Kidney epithelial cell (primary cell): ENCODE measurements at places on chromosomes 6 and 20.
A peak's percentile ranks its signal among the peaks of the same experiment; 100 is the strongest.

DNA sequence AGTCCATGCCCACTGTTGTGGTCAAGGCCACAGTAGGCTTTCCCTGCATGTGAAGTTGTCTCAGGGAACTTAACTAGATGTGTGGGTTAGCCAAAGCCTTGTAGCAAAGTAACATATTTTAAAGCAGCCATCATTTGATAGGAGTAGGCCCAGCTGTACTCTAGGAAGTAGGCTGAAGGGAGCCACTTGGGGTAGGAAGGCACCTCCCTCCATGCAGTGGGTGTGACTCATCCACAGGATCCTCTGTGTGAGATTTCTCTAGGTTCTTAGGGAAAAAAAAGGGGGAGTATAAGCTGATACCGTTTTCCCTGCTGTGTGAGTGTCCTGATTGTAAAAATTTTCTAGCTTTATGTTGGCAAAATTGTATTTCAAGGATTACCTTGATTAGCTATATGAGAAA, 44.7 kb downstream of the VAPB start:
- peak; percentile 26 for DNase-seq

GRCh38 chr6:154986787-154987235, 8.3 kb upstream of the TIAM2 start:
- DNase-seq, result no peak

DNA sequence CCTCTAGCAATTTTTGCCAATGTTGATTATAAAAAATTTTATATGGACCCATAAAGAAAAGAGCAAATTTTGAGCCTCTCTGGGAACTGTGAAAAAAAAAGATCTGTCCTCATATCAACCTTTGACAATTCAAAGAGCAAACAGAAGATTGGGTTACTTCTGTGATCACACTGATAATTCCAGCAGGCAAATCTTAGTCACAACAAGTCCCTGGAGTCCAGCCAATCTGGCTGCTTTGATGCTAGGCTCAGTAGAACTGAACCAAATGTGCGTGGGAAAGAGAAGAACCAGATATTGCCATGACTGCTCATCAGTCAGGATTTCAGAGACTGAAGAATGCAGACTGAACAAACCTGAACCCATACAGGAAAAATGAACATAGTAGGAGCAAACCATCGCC, 438.4 kb upstream of the FLRT3 start:
- DNase-seq, result peak; percentile 26

DNA sequence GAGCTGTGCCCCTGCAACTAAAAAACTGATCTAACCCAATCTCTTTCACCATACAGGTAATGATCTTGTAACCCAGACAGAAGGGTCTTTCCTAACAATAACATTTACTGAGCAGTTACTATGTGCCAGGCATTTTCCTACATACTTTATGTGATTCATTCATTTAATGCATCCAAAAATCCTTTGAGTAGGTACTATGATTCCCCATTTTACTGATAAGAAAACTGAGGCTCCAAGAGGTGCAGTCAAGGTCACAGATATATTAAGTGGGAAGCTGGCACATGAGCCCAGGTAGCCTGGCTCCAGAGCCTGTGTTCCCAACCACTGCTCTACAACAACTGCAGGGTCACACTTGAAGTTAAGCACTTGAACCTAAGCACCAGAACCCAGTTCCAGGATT, 87.6 kb downstream of the NCR2 start:
- DNase-seq, result no peak

DNA sequence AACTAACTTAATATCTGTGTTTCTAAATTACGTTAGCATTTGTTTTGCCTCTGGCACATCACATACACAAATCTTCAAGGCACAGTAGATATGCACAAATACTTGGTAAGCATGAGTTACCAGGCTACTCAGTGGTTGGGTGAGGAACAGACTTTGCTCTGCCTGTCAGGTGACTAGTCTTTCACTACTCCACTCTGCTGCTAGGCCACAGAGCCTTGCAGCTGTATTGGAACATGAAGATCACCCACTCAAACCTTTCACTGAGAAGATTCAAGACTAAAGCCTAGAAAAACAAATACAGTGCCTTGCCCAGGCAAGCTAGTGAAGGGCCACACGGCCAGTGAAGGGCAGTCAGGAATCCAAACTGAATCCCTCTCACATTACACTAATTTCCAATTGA, 47.0 kb downstream of the DTNBP1 start:
- no peak for DNase-seq

DNA sequence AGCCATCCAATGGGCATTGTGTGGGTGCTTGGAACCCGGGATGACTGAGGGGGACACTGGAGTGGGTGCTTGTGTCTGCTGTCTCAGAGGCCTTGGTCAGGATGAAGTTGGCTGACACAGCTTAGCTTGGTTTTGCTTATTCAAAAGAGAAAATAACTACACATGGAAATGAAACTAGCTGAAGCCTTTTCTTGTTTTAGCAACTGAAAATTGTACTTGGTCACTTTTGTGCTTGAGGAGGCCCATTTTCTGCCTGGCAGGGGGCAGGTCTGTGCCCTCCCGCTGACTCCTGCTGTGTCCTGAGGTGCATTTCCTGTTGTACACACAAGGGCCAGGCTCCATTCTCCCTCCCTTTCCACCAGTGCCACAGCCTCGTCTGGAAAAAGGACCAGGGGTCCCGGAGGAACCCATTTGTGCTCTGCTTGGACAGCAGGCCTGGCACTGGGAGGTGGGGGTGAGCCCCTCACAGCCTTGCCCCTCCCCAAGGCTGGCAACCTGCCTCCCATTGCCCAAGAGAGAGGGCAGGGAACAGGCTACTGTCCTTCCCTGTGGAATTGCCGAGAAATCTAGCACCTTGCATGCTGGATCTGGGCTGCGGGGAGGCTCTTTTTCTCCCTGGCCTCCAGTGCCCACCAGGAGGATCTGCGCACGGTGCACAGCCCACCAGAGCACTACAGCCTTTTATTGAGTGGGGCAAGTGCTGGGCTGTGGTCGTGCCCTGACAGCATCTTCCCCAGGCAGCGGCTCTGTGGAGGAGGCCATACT, 49.4 kb downstream of the PYGB start:
- no peak for DNase-seq

DNA sequence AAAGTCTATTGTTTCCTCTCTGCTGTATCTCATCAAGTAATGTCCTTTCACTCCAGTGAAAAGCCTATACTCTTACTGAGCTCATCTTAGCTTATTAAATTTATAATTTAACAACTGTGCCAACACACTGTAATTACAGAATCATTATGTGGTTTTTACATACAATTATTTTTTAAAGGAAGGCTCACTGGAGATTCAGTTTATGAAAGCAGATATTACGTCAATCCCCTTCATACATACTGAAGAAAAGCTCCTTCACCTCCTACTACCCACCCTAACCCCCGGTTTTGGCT, 28.1 kb downstream of the ARHGAP18 start:
- no peak for DNase-seq

- DNase-seq, result peak; percentile 25
These were observed 437.2 kb downstream of the BCKDHB start for GRCh38 chr6:80543598-80544222.

GRCh38 chr6:166106076-166106686, 61.5 kb downstream of the TBXT start:
- no peak for DNase-seq

- DNase-seq, result no peak
These were observed 36.3 kb downstream of the PRDM1 start for GRCh38 chr6:106122306-106122918.

GRCh38 chr6:133894795-133895358, 6.0 kb downstream of the TCF21 start:
- no peak for DNase-seq

GRCh38 chr6:140845701-140846100, 1287.0 kb upstream of the GJE1 start:
- DNase-seq, result no peak

GRCh38 chr6:168411130-168411529, 29.9 kb upstream of the SMOC2 start:
- DNase-seq, result no peak

GRCh38 chr6:136798044-136798443, 5.8 kb upstream of the MAP3K5 start:
- DNase-seq, result no peak

GRCh38 chr20:13259921-13260320, 38.8 kb downstream of the ISM1 start:
- DNase-seq, result no peak

DNA sequence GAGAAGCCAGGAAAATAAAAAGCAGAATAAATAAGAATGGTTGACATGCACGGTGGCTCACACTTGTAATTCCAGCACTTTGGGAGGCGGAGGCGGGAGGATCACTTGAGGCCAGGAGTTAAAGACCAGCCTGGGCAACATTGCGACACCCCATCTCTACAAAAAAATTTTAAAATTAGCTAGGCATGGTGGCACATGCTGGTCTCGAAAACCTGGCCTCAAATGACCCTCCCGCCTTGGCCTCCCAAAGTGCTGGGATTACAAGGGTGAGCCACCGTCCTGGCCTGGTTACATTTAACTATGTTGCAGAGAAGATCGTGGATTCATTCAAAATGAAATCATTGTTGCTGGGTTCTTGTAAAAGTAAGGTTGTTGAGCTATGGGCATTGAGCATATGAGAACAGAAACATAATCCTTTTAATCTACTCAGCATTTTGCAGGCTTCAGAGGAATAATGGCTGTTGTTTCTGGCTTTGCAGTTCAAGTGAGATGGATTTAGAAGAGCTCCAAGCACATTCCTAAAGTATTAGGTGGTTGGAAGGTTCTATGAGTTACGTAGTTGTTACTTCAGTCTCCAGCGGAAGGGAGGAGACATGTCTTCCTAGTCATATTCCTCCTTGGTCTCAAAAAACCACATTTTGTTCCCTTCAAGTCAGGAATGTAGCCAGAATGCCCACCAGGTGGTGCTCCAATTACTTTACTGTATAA, 45.6 kb upstream of the RAB23 start:
- DNase-seq, result peak; percentile 91

GRCh38 chr6:167704396-167704901, 122.3 kb upstream of the AFDN start:
- DNase-seq, result no peak

DNA sequence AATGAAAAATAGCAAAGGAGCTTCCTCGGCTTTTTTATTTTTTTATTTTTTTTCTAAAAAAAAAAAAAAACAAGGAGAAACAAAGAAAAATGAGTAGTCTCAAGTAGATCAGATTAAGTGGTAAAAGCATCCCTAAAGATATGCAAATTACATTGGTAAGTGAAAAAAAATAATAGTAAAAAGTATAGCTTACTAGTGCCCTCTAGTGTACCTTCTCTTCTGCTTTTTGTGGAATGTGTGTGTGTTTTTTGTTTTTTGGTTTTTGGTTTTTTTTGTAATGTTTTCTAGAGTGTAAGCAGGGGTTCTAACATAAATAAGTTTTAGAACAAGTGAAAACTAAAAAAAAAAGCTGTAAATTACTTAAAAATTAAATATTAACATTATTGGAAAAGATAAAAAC, 1062.0 kb downstream of the HACE1 start:
- no peak for DNase-seq
